ENCODE measurements at places on chromosomes 5 and 9. TPM values are rescaled to one million over a fixed set of nuclear protein-coding genes. Genes with fewer than 3 reads are reported as not detected.

The MAT2B gene
- 72.1 TPM for total RNA-seq

The ORM2 gene
- total RNA-seq = not detected

The MZB1 gene
- total RNA-seq = 5.6 TPM

The PCDHGB7 gene
- 7.1 TPM for total RNA-seq

The MAMDC4 gene
- 0.26 TPM for total RNA-seq

The RORB gene
- total RNA-seq = under 0.01 TPM

The SPARC gene
- 566 TPM for total RNA-seq

The WHRN gene
- total RNA-seq = 9.1 TPM
